ENCODE measurements at places on chromosomes 2 and 18. TPM values are rescaled to one million over a fixed set of nuclear protein-coding genes. Genes with fewer than 3 reads are reported as not detected.

The B3GNT7 gene
- 0.40 TPM for total RNA-seq

The AGXT gene
- total RNA-seq: 0.34 TPM

The TMEM169 gene
- 0.08 TPM for total RNA-seq

GRCh38 chr2:20592106-20593071 is 58.5 kb downstream of the HS1BP3 start:
- no peak for DNase-seq

DNA sequence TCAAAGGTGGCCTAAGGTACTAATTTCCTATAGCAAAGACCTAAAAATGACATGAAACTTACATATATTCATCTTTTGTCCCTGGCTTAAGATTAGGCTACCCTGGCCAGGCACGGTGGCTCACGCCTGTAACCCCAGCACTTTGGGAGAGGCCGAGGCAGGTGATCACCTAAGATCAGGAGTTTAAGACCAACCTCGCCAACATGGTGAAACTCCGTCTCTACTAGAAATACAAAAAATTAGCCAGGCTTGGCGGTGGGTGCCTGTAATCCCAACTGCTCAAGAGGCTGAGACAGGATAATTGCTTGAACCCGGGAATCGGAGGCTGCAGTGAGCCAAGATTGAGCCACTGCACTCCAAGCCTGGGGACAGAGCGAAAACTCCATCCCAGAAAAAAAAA is 5.9 kb downstream of the SRSF7 start:
- DNase-seq: no peak

DNA sequence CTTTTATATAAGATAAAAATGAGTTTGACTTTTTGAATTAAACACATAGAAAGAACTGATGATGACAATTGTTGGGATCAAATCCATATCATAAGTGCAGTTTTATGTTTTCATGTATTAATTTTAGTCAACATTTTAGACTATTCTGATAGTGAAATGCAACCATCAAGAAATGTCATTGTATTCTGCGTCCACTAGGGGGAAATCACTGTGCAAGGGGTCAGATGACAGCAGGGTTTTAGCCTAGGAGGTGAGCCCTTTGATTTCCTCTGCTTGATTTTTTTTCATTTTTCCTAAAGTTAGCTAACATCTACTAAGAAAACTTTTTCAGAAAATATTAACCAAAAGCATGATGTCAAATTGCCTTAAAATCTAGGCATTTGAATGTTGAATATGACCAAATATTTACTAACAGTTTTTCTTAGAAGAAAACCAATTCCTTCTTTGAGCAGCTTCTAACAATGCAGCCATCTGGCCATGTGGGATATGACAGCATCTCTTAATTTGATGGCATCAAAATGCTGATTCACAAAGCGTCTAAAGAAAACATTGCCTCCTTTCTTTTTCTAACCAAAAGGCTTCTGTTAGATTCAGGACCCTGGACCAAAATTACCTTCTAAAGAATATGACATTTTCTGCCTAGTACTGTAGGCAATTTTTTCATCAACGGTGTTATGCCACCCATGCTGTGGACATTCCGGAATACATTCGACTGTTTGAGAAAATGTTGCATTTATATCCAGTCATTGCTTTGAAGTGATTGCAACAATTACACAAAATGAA is 141.5 kb downstream of the SPHKAP start:
- DNase-seq: no peak

DNA sequence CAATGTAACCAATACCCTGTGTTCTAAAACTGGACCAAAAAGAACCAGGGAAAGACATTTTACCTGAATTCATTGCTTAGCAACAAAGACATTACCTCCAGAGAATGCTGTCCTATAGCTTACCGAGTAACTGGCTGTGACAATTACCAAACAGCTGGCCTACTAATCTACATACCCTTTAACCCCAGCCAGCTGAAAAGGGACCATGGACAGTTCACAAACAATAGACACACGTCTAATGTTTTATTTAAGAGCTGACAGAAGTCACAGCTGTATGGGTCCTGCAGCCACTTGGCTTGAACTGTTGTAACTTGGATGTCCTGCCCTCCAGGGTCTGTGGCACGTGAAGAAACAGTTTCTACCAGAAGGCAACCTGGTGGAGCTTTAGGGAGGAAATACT is 130.1 kb upstream of the EFEMP1 start:
- no peak for DNase-seq

DNA sequence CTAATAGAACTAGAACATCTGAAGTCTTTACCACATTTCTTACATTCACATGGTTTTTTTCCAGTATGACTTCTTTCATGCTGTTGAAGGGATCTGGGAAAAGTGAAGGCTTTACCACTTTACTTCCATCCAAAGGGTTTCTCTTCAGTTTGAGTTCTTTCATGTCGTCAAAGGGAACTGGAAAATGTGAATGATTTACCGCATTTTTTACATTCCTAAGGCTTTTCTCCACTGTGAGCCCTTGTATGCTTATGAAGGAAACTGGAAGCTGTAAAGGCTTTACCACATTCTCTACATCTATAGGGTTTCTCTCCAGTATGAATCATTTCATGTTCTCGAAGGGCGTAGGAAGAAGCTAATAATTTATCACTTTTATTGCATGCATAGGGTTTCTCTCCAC is 46.7 kb downstream of the NBEAL1 start:
- DNase-seq: no peak
